Endothelial cell (in vitro differentiated cells): ENCODE measurements at places on chromosomes 2 and 18. TPM values are rescaled to one million over a fixed set of nuclear protein-coding genes. Genes with fewer than 3 reads are reported as not detected.
A peak's percentile ranks its signal among the peaks of the same experiment; 100 is the strongest.

- H3K4me1 ChIP-seq, result no peaks in the 10 kb centered on the region
- no peak for DNase-seq
- no peak overlapping the region for H3K4me3 ChIP-seq
- no peak overlapping the region for H3K27ac ChIP-seq
These were observed 204.2 kb upstream of the CELF4 start for GRCh38 chr18:37769826-37770225.

DNA sequence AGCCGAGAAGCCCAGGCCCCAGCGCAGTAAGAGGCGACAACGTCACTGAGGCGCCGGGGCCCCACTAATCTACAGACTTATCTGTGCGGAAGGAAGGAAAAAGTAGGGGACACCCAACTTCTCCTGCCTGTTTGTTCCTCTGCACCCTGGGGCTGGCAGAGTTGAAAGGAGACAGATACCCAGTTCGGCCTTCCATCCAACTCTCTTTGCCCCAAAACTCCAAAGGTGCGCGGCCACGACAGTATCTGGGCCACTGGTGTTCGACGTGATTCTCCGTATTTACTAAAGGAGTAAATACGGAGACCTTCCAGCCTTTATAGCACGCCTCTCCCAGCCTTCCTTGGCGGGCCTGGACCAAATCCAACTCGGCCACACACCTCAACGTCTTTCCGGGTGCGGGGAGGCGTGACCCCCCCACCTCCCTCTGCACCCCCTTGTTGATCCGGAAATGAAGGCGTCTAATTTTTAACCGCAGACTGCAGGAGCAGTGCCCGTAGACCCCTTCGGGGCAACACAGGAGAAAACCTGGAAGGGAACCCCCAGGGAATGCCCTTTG is 1.6 kb downstream of the SMAD7 start:
- H3K4me1 ChIP-seq, result peaks cover 37% of the 10 kb centered on the region
- H3K27me3 ChIP-seq, result peaks cover 4% of the 10 kb centered on the region
- peaks cover 14% of the 10 kb centered on the region for H3K36me3 ChIP-seq
- H3K27ac ChIP-seq, result peak overlapping the region; percentile 22
- peak overlapping the region; percentile 99 for H3K4me3 ChIP-seq

DNA sequence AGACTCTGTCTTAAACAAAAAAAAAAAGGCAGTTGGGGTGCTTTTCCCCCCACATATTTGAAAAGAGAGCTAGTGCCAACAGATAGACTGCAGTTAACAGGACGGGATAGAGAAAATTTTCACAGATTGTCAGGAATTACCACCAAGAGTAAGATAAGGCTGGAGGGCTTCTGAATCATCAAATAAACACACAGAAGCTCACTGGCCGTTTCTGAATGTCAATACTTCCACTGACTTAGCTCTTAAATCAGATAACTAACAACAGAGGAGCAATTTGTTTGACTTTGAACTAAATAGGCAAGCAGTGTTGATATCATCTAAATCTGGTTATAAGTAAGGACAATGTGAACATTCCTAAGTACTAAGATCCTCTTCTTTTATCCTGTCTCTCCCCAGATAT is 34.7 kb downstream of the PIEZO2 start:
- H3K36me3 ChIP-seq, result no peaks in the 10 kb centered on the region
- H3K27ac ChIP-seq, result no peak overlapping the region
- H3K4me3 ChIP-seq, result no peak overlapping the region

DNA sequence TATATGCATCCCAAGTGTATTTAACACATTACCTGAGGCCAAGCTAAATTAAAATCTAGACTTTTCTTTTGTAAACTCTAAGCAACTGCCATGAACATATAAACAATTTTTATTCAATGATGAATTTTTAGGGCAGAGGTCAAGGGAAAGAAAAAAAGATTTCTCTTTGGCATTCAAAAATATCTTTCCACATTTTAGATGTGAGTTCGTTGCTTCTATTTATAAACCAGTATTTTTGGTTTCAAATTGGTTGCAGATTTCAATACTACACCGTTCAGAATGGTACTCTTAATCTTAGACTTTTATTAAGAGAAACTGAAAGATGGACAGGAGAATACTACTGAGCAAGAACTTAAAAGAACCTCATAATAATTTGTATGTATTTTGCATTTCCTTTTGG is 293.6 kb upstream of the CCDC68 start:
- peaks cover 25% of the 10 kb centered on the region for H3K4me1 ChIP-seq
- no peak for DNase-seq
- H3K27me3 ChIP-seq, result peaks cover 2% of the 10 kb centered on the region
- no peak overlapping the region for H3K27ac ChIP-seq
- H3K4me3 ChIP-seq, result no peak overlapping the region
- H3K36me3 ChIP-seq, result peaks cover 43% of the 10 kb centered on the region

- no peak for DNase-seq
- H3K27me3 ChIP-seq, result no peaks in the 10 kb centered on the region
- no peaks in the 10 kb centered on the region for H3K4me1 ChIP-seq
- H3K4me3 ChIP-seq, result no peak overlapping the region
- H3K36me3 ChIP-seq, result peaks cover 5% of the 10 kb centered on the region
These were observed 385.6 kb upstream of the ID2 start for GRCh38 chr2:8296306-8296705.

GRCh38 chr18:31241900-31242409 is 76.0 kb upstream of the DSG1 start:
- DNase-seq, result peak; percentile 68
- peaks cover 39% of the 10 kb centered on the region for H3K4me1 ChIP-seq
- H3K27ac ChIP-seq, result peak overlapping the region; percentile 45
- H3K4me3 ChIP-seq, result no peak overlapping the region
- H3K36me3 ChIP-seq, result no peaks in the 10 kb centered on the region

GRCh38 chr18:48459465-48459864 is 50.3 kb upstream of the ZBTB7C start:
- H3K4me3 ChIP-seq, result no peak overlapping the region
- peaks cover 3% of the 10 kb centered on the region for H3K4me1 ChIP-seq

DNA sequence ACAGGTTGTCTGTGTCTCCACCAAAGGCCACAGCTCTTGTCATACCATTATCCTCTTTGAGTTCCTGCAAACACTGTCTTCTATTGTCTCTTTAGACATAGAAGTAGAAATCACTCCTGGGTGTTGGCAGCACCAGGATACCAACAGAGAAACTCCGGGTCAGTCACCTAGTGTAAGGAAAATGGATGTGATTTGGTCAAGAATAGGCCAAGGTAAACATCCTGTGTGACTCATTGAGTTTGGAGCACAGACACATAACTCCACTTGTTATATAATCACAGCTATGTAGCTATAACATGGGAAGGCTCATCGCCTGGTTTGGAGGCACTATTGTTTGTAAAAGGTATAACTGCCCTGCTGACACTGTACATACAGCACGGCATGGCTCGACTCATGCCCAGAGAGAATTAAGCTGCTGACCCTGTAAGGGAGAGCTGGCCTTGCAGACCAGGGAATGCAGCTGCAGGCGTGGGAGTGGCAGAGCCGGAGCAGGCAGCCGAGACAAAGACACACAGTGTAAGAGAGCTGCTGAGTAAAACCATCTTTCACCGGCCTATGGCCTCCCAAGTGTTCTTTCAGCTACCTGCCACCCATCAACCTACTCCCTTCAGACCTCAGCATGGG is 3.4 kb upstream of the TXNL1 start:
- H3K4me1 ChIP-seq, result peaks cover 21% of the 10 kb centered on the region
- DNase-seq, result no peak
- peaks cover 7% of the 10 kb centered on the region for H3K27me3 ChIP-seq
- no peak overlapping the region for H3K4me3 ChIP-seq
- no peak overlapping the region for H3K27ac ChIP-seq

The ZFAND2B gene
- total RNA-seq, result 39.7 TPM

The CENPA gene
- total RNA-seq, result 3.9 TPM

The INPP1 gene
- 11.7 TPM for total RNA-seq

The ITGB6 gene
- total RNA-seq, result not detected
